Dermis blood vessel endothelial cell (primary cell): ENCODE measurements at places on chromosomes 3 and 15. TPM values are rescaled to one million over a fixed set of nuclear protein-coding genes. Genes with fewer than 3 reads are reported as not detected.

The SEMA7A gene
- 0.51 and 2.2 TPM in 2 replicates for total RNA-seq

The PXYLP1 gene
- total RNA-seq = 0.34 and 0.56 TPM in 2 replicates

The ILDR1 gene
- total RNA-seq = not detected in 2 replicates

The GRAMD2A gene
- total RNA-seq = 0.14 and 0.17 TPM in 2 replicates

The P2RY14 gene
- not detected in 2 replicates for total RNA-seq

The MEF2A gene
- 24.2 and 25.4 TPM in 2 replicates for total RNA-seq

The ECE2 gene
- total RNA-seq = not detected in 2 replicates

The MESP1 gene
- 0.14 and 0.34 TPM in 2 replicates for total RNA-seq

The GP9 gene
- total RNA-seq = not detected in 2 replicates

The ERICH6 gene
- not detected in 2 replicates for total RNA-seq

The SLC9C1 gene
- total RNA-seq = 0.14 and 0.85 TPM in 2 replicates

The TERC gene
- 36.1 and 446 TPM in 2 replicates for total RNA-seq

The HAPLN3 gene
- total RNA-seq = 52.2 and 95.6 TPM in 2 replicates

The FGF7 gene
- under 0.01 TPM in 1 of 2 replicates, not detected in the other for total RNA-seq

The KLHL40 gene
- total RNA-seq = 0.17 TPM in 1 of 2 replicates, not detected in the other

The CHMP2B gene
- total RNA-seq = 18.5 and 23.5 TPM in 2 replicates

The SEMA6D gene
- total RNA-seq = 2.9 and 3.9 TPM in 2 replicates

The CHST2 gene
- total RNA-seq = 2.7 and 7.8 TPM in 2 replicates

The APOD gene
- 16.2 and 27.1 TPM in 2 replicates for total RNA-seq

The SNX22 gene
- 0.23 and 0.34 TPM in 2 replicates for total RNA-seq

The RAMAC gene
- 19.4 and 26.2 TPM in 2 replicates for total RNA-seq

The MYL3 gene
- total RNA-seq = 0.14 TPM in 1 of 2 replicates, not detected in the other

The C3orf18 gene
- total RNA-seq = 2.7 and 3.6 TPM in 2 replicates

The ROPN1 gene
- not detected in 2 replicates for total RNA-seq

The NANOGP8 gene
- not detected in 2 replicates for total RNA-seq

The SLC12A6 gene
- total RNA-seq = 23.8 and 42.8 TPM in 2 replicates

The RPS27L gene
- total RNA-seq = 285 and 407 TPM in 2 replicates
